Stimulated activated CD4-positive, alpha-beta T cell treated with anti-CD3 and anti-CD28 coated beads, Interleukin-1b, Interleukin-23, amount 100 ng/mL, for 1 hour (primary cell): ENCODE measurements at places on chromosomes 7 and 10.

- DNase-seq: no peak
Measured at GRCh38 chr10:29959586-29959985, 99.8 kb downstream of the JCAD start.

- DNase-seq: no peak
Measured at GRCh38 chr10:113486531-113486930, 66.3 kb upstream of the HABP2 start.

DNA sequence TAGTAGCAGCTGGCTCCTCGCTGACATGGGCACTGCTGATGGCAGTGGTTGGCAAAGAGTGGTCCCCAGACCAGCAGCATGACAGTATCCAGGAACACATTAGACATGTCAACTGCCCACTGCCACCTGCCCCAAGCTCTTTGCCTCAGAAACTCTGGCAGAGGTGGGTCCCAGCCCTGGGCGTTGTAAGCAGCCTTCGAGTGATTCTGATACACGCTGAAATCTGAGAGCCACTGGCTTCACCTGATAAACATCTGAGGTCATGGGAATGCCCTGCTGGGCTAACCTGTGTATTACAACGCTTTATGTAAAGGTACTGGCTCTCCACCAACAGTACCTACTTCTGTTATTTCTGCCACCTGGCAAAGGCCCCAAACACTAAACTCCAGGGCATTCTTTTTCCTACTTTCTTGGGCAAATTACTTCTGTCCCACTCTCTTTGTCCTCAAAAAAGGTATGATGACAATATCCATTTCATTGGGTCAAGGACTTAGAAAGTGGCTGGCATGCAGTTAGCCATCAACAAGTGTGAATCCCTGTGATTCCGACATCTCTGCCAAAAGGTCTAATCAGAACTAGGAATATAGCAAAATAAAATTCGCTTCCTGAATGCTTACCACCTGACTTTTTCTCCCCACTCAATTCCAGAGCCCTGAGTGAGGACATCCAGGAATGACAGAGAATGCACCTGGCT lies 9.2 kb downstream of the SGMS1 start:
- DNase-seq: no peak

- no peak for DNase-seq
Measured at GRCh38 chr7:100544386-100544785, 5.4 kb downstream of the AGFG2 start.

DNA sequence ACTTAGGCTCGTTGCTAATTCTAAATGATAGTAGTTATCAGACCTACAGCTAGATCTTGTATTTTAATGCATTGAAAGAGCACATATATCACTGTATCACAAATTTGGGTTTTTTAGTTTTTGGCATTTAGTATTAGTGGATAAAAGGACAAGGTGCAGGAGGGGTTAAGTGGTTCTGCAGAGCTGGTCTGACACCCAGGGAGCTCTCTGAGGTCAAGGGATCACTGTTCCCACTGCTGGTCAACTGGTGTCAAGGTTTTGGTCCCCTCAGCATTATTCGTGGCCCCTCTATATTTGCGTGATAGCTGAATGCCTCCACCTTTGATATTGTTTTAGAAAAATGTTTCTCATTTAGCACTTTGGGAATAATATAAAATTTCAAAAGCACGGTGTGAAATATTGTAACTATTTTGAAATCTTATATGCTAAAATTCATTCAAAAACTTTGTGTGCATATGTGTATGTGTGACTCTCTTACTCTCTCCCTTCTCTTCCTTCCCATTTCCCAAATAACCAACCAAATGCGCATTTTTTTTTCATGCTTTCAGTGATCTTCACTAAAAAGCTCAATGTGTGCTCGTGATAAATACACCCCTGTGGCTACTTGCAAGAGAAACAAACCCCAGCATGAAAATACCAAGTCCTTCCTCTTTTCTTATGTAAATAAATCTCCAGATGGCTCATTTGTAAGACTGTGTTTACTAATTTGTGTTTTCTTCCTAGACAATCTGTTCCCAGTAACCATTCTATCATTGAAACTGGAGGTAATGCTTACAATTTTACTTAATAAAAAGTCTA lies 309.2 kb downstream of the FGFR2 start:
- no peak for DNase-seq

GRCh38 chr10:132964231-132964630 lies 21.9 kb upstream of the CFAP46 start:
- no peak for DNase-seq

- DNase-seq: no peak
Measured at GRCh38 chr10:122798704-122799231, 46.9 kb downstream of the CUZD1 start.

- DNase-seq: no peak
Measured at GRCh38 chr10:99143011-99143410, 92.6 kb downstream of the HPSE2 start.
